Stimulated activated CD4-positive, alpha-beta T cell treated with anti-CD3 and anti-CD28 coated beads, Interleukin-1b, Interleukin-23, amount 100 ng/mL, for 24 hours (primary cell): ENCODE measurements at places on chromosomes 5 and 9.

DNA sequence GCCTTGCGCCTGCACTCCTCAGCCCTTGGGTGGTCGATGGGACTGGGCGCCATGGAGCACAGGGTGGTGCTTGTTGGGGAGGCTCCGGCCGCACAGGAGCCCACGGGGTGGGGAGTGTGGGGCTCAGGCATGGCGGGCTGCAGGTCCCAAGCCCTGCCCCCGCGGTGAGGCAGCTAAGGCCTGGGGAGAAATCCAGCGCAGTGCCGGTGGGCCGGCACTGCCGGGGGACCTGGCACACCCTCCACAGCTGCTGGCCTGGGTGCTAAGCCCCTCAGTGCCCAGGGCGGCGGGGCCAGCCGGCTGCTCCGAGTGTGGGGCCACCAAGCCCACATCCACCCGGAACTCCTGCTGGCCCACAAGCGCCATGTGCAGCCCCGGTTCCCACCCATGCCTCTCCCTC, 358.8 kb upstream of the RIOK2 start:
- DNase-seq, result no peak

GRCh38 chr5:34869256-34869655, 30.3 kb downstream of the TTC23L start:
- no peak for DNase-seq

- DNase-seq, result no peak
These were observed 17.7 kb downstream of the RFESD start for GRCh38 chr5:95664204-95664786.

GRCh38 chr5:100790170-100790665, 112.9 kb downstream of the ST8SIA4 start:
- DNase-seq, result no peak

- DNase-seq, result no peak
These were observed 24.6 kb downstream of the MACIR start for GRCh38 chr5:103283120-103283519.

DNA sequence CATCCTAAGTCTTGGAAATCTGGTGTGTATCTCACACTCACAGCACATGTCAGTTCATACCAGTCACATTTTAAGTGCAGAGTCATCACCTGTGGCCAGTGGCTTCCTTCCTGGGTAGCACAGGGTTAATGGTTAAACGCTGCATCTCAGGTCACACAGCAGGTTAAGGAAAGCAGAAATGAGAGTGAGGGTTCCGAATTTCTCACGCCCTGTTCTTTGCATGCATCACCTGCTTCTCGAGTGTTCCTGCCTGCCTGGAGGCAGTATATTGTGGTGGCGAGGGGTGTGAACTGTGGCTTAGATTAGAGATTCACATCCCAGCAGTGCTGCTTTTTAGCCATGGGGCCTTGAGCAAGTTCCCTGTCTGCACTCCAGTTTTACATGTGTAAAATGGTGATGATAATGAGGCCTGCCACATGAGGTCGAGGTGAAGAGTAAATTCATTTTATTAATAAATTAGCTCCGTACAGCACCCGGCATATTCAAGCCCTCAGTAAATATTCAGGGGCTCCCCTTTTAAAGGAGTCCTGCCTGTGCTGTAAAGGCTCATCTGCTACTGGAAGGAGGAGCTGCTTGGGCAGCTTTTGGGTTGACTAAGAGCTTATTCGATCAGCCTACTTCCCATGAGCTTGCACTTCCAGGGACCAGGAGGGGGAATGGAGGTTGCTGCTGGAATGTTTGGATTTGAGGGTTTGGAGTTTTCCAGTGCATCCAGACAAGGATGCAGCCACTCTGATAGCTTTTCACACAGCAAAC, 61.1 kb upstream of the SAP30L start:
- no peak for DNase-seq

DNA sequence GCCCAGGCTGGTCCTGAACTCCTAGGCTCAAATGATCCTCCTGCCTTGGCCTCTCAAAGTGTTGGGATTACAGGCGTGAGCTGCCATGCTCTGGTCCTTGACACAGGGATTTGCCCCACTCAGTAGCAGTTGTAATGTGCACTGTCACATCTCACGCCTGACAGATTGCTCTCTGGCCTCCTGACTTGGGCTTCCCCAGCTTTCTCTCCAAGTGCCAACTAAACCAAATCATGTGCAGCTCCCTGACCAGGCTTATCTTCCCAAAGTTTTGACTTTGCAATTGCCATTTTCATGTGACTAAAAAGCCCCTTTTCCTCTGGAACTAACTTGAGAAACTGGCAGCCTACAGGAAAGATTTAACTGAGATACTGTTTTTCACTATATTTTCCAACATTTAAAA, 10.7 kb downstream of the RPL26L1 start:
- no peak for DNase-seq

GRCh38 chr9:15531380-15531779, 20.6 kb upstream of the PSIP1 start:
- no peak for DNase-seq

DNA sequence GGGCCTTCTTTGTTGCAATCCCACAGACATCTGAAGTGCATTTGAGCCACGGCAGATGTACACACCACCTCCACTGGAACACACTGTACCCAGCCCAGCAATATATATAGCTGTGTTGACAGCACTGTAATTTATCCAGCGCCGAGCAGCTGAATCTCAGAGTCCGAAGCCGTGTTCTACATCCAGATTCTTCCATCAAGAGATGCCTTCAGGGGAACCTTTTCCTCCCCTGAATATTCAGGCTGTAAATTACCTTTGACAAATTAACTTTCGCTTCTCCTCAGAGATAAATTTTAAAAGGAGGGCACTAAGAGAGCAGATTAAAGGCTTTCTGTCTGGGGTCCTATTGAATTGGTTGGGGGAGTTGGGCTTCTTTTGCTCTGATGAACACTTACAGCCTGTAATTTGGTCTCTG, 76.4 kb downstream of the ROR2 start:
- DNase-seq, result no peak

DNA sequence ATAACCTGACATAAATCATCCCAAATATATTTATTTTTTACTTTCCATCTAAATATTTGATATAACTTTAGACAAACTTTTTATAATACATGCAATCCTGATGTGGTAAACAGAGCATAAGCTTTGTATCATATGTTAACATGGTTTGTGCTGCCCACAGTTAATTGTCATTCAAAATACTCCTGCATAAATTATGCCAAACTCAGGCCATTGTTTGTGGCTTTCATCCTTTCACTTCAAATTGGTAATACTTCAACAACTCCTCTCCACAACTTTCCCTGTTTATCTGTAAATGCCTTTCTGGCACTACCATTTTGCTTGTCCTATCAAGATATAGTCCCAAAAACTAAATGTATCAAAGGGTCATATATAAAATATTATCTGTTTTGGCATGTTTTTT, 586.7 kb downstream of the HINT1 start:
- DNase-seq, result no peak

GRCh38 chr9:130171226-130172148, 717 bp upstream of the NCS1 start:
- no peak for DNase-seq

DNA sequence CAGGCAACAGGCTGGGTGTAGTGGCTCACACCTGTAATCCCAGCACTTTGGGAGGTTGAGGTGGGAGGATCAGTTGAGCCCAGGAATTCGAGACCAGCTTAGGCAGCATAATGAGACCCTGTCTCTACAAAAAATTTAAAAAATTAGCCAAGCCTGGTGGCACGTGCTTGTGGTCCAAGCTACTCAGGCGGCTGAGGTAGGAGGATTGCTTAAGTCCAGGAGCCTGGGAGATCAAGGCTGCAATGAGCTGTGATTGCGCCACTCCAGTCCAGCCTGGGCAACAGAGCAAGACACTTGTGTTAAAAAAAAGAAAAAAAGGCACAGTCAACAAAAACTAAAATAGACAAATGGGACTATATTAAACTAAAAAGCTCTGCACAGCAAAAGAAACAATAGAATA, 29.3 kb downstream of the ATP6V0E1 start:
- no peak for DNase-seq
